Activated CD8-positive, alpha-beta memory T cell treated with anti-CD3 and anti-CD28 coated beads for 4 hours (primary cell): ENCODE measurements at places on chromosomes 7 and 10.

GRCh38 chr10:80617807-80618206, 80.1 kb downstream of the SH2D4B start:
- DNase-seq = no peak

DNA sequence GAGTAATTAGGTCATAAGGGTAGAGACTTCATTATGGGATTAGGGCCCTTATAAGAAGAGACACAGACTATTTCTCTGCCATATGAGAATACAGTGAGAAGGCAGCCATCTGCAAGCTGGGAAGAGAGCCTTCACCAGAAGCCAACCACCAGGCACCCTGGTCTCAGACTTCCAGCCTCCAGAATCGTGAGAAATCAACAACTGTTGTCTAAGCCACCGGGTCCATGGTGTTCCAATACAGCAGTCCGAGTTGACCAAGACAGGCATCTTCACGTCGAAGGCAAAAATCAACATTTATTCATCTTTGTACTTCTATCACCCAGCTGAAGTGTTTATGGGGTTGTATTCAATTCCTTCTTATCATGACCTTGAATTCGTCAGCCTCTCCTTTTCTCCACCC, 5.3 kb downstream of the TUBAL3 start:
- no peak for DNase-seq

DNA sequence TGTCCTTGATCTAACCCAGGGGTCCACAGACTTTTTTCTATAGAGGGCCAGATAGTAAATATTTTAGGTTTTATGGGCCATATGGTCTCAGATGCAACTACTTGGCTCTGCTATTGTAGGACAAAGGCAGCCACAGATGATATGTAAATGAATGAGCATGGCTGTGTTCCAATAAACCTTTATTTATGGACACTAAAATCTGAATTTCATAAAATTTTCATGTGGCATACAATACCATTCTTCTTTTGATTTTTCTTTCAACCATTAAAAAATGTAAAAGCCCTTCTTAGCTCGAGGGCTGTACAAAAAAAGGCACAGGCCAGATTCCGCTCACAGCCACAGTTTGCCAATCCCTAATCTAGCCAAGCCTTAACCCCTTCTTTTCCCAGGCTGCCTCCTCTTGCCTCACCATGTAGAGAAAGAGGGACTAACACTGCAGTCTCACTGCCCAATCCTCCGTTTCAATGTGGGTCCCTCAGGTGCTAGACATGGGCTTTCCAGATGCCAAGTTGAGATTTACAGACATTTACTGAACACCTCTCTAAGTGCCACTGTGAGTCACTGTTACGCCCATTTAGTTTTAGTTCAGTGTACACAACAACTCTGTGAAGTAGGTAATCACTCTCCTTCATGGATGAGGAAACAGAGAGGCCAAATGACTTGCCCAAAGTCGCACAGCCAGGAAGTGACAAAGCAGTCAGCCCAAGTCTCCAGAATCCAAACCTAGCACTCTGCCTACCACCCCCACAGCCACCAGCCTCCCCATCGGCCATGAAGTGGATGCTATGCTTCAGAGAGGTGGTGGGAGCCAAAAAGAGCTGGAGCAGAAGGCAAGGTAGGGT, 132.6 kb upstream of the PDLIM1 start:
- no peak for DNase-seq

DNA sequence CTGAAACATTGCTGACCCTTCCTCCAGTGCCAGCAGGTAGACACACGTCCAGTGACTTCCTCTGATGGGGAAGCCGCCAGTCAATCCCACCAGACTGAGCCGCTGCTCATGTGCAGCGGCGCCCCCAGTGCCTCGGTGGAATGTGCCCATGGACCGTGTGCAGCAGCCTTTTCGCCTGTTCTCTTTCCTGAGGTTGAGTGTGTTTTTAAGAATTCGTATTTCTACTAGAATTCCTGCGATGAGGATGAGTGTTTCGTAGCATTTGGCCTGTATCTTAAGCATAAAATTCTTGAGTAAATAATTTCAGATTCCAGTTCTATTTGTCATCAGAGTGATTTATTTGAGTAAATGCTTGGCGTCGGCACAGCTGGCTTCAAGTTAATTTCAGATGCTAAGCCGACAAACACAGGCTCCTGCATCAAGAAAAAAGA, 35.4 kb downstream of the BNIP3 start:
- no peak for DNase-seq

GRCh38 chr7:12378389-12378788, 25.3 kb downstream of the VWDE start:
- DNase-seq = no peak

DNA sequence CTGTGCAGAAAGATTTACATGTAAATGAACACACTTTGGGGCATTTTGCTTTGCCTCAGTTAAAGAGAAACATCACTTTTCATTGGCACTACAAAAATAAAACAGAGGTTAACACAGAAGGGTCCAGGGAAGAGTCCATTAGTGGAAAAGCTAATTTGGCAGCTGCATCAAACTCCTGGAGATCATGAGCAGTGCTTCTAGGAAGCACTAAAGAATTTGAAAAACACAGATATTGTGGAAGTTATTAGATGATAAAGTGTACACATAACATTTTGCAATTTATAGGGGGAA, 161.2 kb downstream of the LRRTM3 start:
- no peak for DNase-seq

DNA sequence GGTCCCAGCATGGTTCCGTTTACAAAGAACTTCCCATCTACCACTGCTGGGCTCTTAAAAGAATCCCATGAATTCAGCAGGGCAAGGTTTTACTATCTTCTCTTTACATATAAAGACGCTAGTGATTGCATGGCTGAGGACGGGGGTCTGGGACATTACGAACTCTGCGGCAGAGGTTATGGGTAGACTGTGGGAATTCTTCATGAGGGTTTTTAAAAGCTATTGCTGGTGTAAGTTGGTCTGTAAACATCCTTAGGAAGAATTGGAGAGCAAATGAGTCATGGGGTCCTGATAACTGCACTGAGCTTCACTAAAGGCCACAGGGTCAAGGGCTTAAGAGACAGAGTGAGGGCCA, 53.1 kb upstream of the TMEM72 start:
- no peak for DNase-seq

- no peak for DNase-seq
Observed at GRCh38 chr10:32985775-32986350, 27.8 kb upstream of the ITGB1 start.

GRCh38 chr10:130774871-130775270, 536.6 kb downstream of the TCERG1L start:
- DNase-seq = no peak

- DNase-seq = no peak
Observed at GRCh38 chr7:157996359-157997079, 591.1 kb downstream of the PTPRN2 start.

DNA sequence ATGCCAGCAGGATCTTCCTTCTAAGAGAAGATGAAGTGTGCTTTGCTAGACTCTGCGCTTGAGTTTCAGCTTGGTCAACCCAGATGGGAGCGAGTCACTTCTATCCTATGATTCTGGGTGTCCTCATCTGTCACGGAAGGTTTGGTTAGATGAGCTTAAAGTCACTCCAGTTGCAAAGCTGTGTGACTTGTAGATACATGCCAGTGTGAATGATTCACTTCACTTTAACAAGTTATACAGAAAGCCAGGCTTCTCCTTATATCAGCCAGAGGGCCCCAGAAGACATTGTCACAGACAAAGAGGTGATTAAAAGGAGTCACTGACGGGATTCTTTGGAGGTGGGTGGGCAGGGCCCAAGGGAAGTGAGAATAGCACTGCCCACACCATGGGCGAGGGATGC, 122.6 kb upstream of the PFKP start:
- DNase-seq = no peak

DNA sequence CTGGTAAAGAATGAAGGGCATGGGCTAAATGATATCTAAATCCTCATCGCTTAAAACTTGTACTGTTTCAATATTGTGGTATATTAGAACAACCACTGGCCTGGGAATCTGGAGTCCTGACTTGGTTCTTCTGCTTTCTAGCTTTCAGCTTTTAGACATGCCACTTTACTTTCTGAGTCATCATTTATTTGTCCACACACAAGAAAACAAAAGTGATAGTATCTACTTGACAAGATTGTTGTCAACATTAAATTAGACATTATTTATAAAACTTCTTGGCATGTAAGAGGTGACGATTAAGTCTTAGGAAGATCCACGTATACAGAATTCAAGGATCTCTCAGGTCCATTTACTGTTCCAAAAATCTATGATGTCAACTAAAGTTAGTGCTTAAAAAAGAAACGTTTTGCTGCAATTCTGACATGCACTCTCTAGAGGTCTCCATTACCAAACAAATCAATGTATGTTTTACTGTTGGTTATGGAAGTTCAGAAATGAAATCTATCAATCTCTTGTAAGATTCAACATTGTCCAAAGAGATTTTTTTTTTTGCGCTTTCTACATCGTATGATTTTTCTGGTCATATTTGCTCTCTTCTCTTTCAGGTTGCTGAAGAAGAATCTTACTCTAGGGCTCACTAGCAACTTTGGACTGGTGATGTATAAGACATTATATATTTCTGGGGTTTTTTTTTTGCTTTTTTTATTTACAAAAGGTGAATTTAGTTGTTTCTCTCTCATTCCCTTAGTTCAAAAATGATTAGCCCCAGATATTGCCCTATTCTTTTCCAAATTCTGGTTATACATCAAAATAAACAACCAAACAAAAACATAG, 53.6 kb upstream of the DYNC1I1 start:
- no peak for DNase-seq

DNA sequence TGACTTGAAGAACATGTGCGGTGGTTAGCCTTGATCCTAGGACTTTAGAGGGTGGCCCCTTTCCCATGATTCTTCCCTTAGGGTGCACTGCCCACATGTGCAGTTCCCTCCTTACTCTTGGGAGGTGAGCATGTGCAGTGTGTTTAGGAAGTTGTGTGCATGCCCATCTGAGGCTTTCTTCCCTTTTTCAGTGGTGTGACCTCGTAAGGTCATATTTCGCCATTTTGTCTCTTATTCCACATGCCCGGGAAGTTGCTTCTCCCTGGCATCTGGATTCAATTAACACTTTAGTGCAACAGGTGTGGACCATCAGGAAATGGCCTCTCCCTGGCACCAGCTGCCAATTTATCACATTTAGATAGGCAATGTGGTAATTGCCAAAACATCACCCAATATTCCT, 380.6 kb upstream of the VSTM2A start:
- DNase-seq = no peak

- DNase-seq = no peak
Observed at GRCh38 chr7:72176875-72177274, 235.3 kb downstream of the CALN1 start.

DNA sequence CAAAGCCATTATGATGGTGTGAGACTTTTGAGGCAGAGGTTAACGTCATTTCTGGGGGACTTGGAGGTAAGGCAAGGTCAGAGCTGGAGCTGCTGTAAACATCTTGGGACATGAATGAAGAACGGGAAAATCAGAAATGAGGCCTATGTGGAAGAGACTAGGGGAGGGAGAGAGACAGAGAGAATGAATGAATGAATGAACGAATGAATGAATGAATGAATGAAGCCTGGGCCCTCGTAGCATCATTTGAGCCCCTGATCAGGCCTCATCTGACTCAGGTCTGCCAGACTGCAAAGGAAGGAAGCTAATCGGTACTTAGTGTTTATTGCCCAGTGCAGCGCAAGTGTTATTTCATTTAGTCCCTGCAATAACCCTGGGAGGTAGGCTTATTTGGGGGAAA, 79.6 kb downstream of the SLIT1 start:
- DNase-seq = no peak

DNA sequence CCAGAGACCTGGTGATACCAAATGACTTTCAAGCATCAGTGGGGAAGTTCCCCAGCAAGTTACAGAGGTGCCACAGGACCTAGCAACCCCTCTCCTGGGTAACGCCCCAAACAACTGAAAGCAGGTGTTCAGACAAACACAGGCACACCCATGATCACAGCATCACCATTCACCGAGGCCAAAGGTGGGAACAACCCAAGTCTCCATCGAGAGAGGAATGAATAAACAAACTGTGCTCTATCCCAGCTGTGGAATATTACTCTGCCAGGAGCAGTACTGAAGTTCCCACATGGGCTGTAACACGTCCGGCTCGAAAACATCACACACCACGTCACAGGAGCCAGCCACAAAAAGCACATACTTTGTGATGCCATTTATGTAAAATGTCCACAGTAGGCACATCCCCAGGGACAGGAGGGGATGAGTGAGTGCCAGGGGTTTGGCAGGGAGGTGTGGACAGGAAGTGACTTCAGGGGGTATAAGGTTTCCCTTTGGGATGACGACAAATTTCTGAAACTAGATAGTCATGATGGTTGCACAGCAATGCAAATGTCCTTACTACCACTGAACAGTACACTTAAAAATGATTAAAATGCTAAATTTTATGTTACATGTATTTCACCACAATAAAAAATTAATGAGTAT, 222.8 kb downstream of the TNS3 start:
- no peak for DNase-seq

DNA sequence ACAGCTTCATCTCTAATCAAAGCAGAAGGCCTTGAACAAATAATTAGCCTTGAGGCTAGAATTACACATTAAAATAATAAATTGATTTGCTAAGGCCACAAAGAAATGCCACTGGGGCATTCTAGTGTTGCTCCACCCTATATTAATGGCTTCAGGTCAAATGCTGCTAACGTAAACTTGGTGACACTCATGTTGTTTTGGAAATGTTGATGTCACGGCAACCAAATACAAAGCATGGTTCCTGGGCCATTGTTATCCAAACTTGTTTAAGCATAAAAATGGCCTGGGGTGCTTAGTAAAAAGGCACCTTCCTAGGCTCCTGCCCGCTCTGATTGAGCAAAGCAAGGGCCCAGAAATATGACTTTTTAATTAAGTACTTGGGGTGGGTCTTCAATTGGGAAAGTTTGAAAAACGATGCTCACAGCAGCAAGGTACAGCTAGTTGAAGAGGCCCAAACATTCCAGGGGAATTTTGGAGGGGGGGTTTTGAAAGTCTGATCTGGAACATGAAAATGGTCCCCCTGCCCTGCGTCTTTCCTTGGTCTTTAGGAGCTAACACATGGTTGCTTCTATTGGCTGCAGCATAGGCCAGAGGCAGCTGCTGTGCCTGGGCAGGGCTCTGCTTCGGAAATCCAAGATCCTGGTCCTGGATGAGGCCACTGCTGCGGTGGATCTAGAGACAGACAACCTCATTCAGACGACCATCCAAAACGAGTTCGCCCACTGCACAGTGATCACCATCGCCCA, 67.8 kb downstream of the ABCC2 start:
- no peak for DNase-seq

DNA sequence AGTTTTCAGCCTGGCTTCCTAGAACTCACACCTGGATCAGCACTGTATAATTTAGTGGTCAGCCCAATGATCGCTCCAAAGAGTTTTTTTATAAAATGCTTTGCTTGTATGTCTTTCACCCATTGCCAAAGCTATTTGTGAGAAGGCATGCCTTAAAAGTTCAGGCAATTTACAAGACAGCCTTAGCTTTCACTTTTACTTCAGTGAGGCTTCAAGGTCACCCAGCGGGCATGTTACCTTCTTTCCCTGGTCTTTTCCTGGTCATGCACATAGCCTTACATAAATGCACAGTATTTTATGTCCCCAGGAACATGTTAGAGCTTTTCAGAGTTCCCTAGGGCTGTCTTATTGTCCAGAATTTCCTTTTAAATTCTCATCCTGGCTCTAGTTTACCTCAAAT, 179.9 kb upstream of the TMEM72 start:
- DNase-seq = no peak
